ENCODE measurements at places on chromosomes 13 and 19. TPM values are rescaled to one million over a fixed set of nuclear protein-coding genes. Genes with fewer than 3 reads are reported as not detected.

- no peak for DNase-seq
Measured at GRCh38 chr19:18501832-18502231, 20.0 kb downstream of the ELL start.

GRCh38 chr19:31718898-31719297 is 369.7 kb upstream of the TSHZ3 start:
- no peak for DNase-seq

Gene ZNF112
- total RNA-seq, result 2.8 TPM

GRCh38 chr19:10421240-10422045 is 1.1 kb downstream of the PDE4A start:
- no peak for DNase-seq

Gene CYP4F12
- not detected for total RNA-seq

GRCh38 chr19:39384839-39385568 is 5.9 kb downstream of the PAF1 start:
- no peak for DNase-seq

- DNase-seq, result no peak
Measured at GRCh38 chr13:30319655-30320054, 12.3 kb upstream of the KATNAL1 start.

GRCh38 chr13:95354680-95355487 is 53.6 kb upstream of the ABCC4 start:
- DNase-seq, result no peak

Gene SCN1B
- total RNA-seq, result 3.5 TPM

Gene KPTN
- 28.0 TPM for total RNA-seq

DNA sequence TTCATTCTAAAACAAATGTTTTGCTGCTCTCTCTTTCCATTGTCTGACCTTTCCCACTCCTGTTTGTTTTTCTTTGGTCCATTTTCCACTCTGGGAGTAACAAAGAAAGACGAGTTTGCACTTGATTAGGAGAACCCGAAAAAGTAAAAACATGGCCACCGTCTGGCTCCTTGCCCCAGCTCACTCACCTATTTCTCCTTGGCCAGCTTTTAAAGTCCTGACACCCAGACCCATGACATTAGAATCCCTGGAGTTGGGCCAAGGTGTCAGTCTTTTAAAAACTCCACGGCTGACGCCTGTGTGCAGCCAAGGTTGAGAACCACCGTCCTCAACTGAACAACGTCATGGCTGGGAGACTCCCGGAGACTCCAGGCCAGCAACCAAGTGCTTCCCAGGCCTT is 63.6 kb upstream of the FLT1 start:
- no peak for DNase-seq

DNA sequence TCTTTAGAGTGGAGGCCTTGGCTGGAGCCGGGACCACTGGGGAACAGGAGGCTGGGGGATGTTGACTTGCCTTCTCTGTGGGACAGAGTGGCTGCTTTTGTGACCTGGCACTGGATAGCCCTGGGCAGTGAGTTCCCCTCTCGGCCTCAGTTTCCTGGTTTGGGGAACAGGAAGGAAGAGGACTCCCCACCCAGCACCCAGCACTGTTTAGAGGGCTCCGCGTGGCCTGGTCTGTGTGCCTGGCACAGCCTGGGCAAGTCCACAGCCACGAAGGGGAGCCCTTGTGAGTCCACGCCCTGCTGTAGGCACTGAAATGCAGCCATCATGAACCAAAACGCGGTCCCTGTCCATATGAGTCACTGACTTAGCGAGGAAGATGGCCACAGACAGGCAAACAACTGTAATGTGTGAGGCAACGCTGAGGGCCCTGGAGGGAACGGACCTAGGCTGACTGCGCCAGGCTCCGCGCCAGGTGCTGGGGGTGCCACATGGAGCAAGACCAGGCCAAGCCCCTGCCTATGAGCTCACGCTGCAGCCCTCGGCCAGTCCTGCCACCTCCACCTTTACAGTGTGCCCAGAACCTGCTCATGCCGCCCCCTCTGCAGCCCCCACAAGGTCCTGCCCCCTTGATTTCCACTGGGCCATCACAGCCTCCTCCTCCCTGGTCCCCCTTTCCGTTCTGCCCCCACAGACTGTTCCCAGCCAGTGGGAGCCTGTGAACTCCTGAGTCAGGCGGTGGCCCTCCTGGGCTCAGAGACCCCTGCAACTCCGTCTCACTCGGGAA is 35.5 kb downstream of the PAK4 start:
- no peak for DNase-seq

Gene CEACAM7
- not detected for total RNA-seq

Gene ACER1
- total RNA-seq, result not detected

Gene CALR
- total RNA-seq, result 1,155 TPM

All from H1 (cell line).